Neural cell (in vitro differentiated cells): ENCODE measurements at places on chromosomes 13 and 19. TPM values are rescaled to one million over a fixed set of nuclear protein-coding genes. Genes with fewer than 3 reads are reported as not detected.

ZNF780A gene
- polyA plus RNA-seq = 7.4 and 8.4 TPM in 2 replicates

MATK gene
- 2.6 and 4.1 TPM in 2 replicates for polyA plus RNA-seq

CRB3 gene
- 0.43 TPM in 1 of 2 replicates, not detected in the other for polyA plus RNA-seq

GIPR gene
- polyA plus RNA-seq = 6.4 and 13.1 TPM in 2 replicates

PRR22 gene
- 0.97 and 1.0 TPM in 2 replicates for polyA plus RNA-seq

ERFL gene
- polyA plus RNA-seq = 0.31 and 0.52 TPM in 2 replicates

EXOSC5 gene
- polyA plus RNA-seq = 42.0 and 45.2 TPM in 2 replicates

GARRE1 gene
- polyA plus RNA-seq = 15.9 and 16.9 TPM in 2 replicates

CEACAM3 gene
- polyA plus RNA-seq = not detected in 2 replicates

DHX34 gene
- 11.7 and 14.8 TPM in 2 replicates for polyA plus RNA-seq

GNG8 gene
- not detected in 2 replicates for polyA plus RNA-seq

ADAMTS10 gene
- 99.4 and 143 TPM in 2 replicates for polyA plus RNA-seq

MZF1 gene
- polyA plus RNA-seq = 74.6 and 80.8 TPM in 2 replicates

ZIM2 gene
- polyA plus RNA-seq = not detected in 2 replicates

SLITRK6 gene
- polyA plus RNA-seq = 27.8 and 28.6 TPM in 2 replicates

ANGPTL8 gene
- polyA plus RNA-seq = not detected in 2 replicates

SLC17A7 gene
- 0.07 TPM in 1 of 2 replicates, not detected in the other for polyA plus RNA-seq

FKBP8 gene
- polyA plus RNA-seq = 183 and 205 TPM in 2 replicates

ZNF581 gene
- polyA plus RNA-seq = 14.8 and 15.3 TPM in 2 replicates

RLN3 gene
- not detected in 2 replicates for polyA plus RNA-seq

ITGBL1 gene
- 0.46 and 0.84 TPM in 2 replicates for polyA plus RNA-seq

CSNK1G2 gene
- 110 and 138 TPM in 2 replicates for polyA plus RNA-seq

ZNF558 gene
- polyA plus RNA-seq = 65.7 and 67.0 TPM in 2 replicates

ZNF256 gene
- 11.0 and 13.4 TPM in 2 replicates for polyA plus RNA-seq

GNA15 gene
- polyA plus RNA-seq = not detected in 2 replicates

ZNF628 gene
- 0.37 and 0.68 TPM in 2 replicates for polyA plus RNA-seq

DHDH gene
- 1.4 and 4.8 TPM in 2 replicates for polyA plus RNA-seq

BORA gene
- polyA plus RNA-seq = 3.7 and 4.2 TPM in 2 replicates
